ENCODE measurements at places on chromosomes 4 and X.
A peak's percentile ranks its signal among the peaks of the same experiment; 100 is the strongest.

- DNase-seq: no peak
Measured at GRCh38 chr4:114922592-114922933, 190.9 kb downstream of the NDST4 start.

DNA sequence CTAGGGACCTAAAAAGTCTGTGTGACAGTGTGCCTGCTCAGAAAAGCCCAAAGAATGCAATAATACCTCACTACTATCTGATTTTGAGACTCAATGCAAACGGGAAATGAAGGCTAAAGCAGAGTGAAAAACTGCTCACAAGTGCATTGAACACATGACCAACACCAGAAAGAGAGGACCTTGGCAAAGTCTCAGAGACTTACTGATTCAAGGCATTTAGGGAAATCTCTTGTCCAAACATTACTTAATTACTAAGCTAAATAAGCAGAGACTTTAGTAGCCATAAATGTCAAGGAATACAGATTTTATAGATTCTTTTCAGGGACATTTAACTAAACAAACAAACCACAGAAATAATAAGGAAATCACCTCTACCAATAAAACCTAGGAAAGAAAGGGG, 916.0 kb downstream of the FSTL5 start:
- no peak for DNase-seq

DNA sequence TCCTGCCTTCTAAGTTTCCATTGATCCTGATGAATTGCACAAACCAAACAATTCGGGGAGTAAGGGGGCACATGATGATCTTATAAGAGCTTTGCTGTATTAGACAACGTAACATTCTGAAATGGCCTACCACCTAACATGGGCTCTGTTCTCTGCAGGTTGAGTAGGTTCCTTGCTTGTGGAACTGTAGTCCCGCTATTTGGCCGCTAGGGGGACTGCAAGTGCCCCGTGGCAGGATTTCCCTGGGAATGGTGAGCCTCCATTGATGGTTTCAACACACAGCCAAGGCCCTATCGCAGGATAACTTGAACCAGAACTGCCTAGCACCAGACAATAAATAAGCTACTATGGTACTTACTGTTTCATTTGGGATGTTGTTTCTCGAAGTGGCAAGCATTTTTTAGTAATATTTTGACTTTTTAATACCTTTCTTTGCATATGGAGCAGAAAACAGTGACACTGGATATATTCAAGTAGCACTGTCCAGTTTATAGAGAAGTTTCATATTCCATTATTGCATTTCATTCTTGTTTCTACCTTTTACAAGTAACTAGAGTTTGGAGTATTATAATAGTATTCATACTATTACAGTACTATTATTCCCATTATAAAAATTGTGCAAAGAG, 11.9 kb downstream of the AR start:
- no peak for DNase-seq

- no peak for DNase-seq
Measured at GRCh38 chrX:140123446-140123845, 158.1 kb upstream of the CXorf66 start.

DNA sequence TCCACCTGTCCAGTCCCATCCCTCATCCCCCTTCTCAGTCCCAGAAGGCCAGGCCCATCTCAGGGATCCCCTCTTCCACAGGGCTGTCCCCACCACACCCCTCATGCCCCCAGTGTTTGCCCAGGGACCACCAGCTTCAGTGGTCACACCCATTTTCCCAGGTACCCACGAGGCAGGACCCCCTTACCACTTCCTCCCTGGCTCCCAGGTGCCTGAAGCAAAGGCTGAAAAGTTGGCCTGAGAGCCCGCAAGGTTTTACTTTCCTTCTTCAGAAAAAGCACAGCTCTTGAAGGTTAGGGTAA, 7.8 kb downstream of the TMEM271 start:
- no peak for DNase-seq

DNA sequence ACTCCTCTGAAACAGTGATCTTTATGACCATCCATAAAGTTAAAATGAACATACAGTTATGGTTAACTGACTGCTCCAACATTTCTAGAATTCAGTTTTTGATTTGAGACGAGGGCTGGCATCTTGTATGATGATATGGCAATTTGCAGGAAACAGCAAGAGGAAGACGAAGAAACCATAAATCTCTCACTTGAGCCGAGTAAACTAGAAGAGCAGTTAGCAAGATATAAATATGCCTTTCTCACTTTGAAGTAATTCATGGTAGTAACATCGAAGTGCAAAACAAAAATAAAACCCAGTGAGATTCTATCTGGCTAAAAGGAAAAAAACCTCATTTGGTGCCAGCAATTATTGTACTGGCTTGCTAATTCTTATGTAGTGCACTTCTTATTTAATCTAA, 139.0 kb upstream of the SPRY1 start:
- no peak for DNase-seq

DNA sequence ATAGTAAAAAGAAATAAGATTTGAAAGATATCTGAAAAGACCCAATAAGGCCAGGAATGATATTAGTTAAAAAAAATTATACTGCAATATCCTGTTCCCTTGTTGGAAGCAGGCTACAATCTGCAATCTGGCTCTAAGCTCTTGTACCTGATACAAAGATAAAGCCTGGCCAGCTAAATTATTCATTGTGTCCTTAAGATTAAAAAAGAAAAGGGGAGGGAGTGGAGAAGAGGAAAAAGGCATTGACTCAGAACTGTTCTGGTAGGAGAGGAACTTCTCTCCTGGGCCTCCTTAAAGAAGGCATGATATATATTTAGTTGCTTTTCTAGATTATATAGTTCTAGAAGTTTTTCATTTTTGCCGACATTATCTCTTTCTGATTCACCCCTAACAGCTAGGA, 46.7 kb downstream of the IRF2 start:
- DNase-seq: no peak

DNA sequence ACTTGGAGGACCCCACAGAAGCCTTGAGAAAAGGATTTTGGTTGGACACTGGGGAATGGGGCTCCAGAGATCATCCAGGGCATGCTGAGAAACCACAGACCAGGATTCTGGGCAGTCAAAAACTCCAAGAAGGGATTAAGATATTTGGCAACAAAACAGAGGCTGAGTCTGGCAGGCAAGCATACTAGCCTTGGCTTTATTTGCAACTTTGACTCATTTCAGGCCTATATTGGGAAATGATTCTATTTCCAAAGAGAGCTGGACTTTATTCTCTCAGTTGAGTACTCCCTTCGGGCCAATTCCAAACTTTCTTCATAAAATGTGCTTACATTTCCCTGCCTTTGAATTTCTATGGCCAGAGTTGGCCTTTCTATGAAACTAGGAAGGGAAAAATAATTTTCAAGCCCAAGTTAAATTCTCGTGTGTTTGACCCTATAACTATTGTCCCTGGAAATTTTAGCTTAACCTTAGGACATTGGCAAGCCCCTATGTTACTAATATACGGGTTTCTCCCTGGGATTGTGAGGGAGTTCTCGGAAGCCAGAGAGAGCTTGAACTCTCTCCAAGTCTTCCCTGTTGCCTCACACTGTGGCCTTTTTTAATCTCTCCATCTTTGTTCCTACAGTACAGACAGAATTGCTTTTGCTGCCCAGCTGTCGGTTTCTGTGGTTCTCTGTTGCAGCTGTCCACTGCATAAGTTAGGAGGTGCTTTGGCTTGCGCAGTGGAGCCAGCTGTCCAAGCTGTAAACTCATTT, 112.6 kb upstream of the FAM9A start:
- no peak for DNase-seq

- DNase-seq: no peak
Measured at GRCh38 chr4:99061048-99061700, 27.4 kb downstream of the ADH5 start.

- no peak for DNase-seq
Measured at GRCh38 chr4:76212851-76213414, 691 bp downstream of the SCARB2 start.

- no peak for DNase-seq
Measured at GRCh38 chr4:143961075-143961474, 55.7 kb upstream of the GYPE start.

DNA sequence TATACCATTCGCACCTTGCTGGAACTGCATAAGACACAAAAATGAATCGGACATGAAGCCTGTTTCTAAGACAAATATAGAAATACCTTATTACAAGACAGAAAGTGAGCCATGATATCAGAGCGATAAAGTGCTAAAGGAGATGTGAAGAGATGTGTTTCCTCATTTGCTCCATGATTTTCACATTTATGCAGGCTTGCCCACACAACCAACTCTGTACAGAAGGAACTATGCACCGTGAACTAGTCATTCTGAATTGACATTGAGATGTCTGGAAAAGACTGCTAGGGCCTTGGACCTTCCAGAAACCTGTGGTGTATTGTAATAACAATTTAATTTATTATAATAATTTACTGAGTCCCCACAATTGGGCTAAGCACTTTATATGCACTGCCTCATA, 38.6 kb upstream of the TXK start:
- DNase-seq: no peak

- DNase-seq: no peak
Measured at GRCh38 chr4:74364652-74365491, at the start of gene EREG. TSS of gene EREG (plus strand) at chr4:74365145. CDS start at chr4:74365309, 164 bp downstream.

- DNase-seq: peak; percentile 10
Measured at GRCh38 chr4:143773998-143774895, 73.8 kb upstream of the FREM3 start.

DNA sequence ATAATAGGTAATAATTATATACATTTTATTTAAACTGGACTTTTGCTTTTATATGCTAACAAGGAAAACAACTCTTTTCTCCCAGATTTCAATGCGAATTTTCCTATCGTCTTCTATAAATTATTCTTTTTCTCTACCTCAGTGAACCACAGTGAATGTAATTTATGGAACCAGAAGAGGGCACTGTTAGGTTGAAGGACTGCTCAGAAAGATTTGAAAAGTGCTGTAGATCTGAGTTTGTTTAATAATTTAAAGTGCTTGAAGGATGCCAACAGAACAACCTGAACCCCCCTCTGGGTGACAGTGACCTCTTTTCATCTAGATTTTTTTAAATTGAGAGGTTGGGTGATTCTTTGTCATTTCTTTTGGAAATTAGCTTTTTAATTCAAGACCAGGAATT, 54.9 kb downstream of the PHOX2B start:
- no peak for DNase-seq

GRCh38 chr4:77344001-77344400, 187.0 kb downstream of the CCNG2 start:
- no peak for DNase-seq

DNA sequence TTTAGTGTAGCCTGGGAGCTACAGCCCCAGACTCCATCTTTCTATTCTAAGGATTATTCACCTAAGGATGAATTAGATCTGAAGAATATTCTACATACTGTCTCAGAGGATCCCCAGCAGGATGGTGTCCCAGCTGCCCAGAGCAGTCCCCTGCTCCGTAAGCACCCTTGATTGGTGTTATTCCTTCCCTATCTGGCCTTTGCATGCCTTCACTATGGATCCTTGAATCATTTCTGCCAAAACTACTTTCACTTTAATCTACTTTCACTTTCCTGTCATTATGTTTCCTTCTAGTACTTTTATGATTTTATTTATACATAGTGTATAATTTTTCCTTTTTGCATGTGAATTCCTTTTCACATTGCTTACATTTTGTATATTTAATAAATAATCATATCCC, 39.2 kb downstream of the ARHGAP24 start:
- no peak for DNase-seq

- DNase-seq: no peak
Measured at GRCh38 chrX:84118315-84118714, 69.7 kb downstream of the RPS6KA6 start.

- no peak for DNase-seq
Measured at GRCh38 chr4:5003372-5003857, 15.8 kb downstream of the CYTL1 start.

DNA sequence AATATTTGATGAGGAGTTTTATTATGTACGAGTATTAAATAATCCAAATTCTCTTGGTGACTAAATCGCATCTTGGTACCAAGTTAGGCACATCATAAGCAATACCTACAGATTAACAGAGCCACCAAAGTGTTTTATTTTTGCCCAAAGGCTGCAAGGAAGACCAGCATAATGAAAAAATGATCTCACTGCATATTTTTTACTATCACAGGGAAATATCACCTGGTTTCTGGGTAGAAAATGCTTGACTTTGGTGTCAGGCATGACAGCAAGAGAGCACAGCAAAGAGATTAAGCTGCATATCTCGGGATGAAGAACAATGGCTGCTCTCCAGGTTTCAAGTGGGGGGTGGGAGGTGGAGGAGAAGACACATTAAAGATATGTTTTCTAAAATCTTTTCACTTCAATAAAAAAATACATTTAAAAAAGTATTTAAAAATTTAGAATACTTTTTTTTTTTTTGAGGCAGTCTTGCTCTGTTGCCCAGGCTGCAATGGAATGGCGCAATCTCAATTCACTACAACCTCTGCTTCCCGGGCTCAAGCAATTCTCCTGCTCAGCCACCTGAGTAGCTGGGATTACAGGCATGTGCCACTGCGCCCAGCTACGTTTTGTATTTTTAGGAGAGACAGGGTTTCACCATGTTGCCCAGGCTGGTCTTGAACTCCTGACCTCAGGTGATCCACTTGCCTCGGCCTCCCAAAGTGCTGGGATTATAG, 86.1 kb downstream of the FRYL start:
- DNase-seq: no peak

DNA sequence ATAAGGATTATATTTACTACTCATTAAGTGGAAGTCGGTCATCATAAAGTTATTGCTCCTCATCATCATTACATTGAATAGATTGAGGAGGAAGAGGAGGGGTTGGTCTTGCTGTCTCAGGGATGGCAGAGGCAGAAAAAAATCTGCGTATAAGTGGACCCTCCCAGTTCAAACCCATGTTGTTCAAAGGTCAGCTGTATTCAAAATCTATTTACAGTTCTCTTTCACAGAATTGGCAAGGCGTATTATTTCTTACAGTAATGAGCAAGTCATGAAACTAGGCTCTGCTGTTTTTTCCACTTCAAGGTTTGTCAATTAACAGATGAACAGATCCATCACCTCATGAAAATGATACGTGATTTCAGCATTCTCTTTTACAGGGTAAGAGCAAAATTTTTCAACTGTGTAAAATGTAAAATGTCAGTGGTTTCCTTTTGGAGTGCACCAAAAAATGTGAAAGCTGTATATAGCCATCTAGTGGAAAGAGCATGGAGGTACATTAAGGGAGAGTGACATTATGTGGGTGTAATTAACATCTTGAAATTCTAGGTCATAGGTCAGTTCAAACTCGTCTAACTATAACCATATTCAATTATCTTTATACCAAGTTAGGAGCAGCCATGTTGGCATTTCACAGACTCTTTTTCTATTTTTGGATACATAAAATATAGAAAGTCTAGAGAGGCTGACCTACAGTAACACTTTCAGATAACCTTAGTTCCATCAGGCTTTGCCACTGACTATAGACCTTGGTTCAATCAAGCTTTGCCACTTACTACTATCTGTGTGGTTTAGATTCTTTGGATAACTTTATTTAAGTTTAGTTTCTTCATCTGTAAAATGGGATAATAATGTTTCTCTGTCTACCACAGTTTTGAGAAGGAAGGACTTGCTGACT, 30.1 kb downstream of the NEIL3 start:
- DNase-seq: no peak

DNA sequence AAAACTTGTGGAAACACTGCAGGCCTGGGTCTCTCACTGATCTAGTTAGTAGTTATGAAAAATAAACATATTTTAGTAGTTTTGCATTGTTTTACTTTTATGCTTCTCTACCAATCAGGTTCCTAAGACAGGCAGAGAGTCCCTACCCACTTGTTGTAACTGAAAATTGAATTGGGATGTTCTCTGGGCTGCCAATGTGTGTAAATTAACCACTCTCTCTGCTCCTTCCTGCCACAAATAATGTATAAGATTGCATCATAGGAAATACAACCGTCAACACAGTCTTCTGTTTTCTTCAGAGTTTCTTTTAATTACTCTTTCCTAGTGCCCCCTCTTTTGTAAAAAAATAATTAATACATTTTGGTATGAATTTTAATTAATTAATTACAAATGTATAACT, 677.3 kb downstream of the FSTL5 start:
- DNase-seq: no peak

- DNase-seq: no peak
Measured at GRCh38 chr4:98848448-98848847, 80.5 kb downstream of the EIF4E start.

Data from stimulated activated CD8-positive, alpha-beta memory T cell treated with anti-CD3 and anti-CD28 coated beads, Interleukin-4, amount 100 ng/mL, for 4 hours (primary cell).